Thyroid gland (tissue), 4 donors: ENCODE measurements at places on chromosomes 12 and 14. TPM values are rescaled to one million over a fixed set of nuclear protein-coding genes. Genes with fewer than 3 reads are reported as not detected.

MANSC4 gene
- total RNA-seq = not detected

DPY19L2 gene
- 63.4 TPM for total RNA-seq

PRR13 gene
- total RNA-seq = 83.6 TPM

LRTM2 gene
- not detected for total RNA-seq

TESPA1 gene
- not detected for total RNA-seq

AKAP6 gene
- 13.0 TPM for total RNA-seq

FOXG1 gene
- 0.13 TPM for total RNA-seq

SMCO2 gene
- total RNA-seq = not detected

GRCh38 chr12:96248136-96248931, 54.2 kb downstream of the ELK3 start:
- no peak for DNase-seq

DNA sequence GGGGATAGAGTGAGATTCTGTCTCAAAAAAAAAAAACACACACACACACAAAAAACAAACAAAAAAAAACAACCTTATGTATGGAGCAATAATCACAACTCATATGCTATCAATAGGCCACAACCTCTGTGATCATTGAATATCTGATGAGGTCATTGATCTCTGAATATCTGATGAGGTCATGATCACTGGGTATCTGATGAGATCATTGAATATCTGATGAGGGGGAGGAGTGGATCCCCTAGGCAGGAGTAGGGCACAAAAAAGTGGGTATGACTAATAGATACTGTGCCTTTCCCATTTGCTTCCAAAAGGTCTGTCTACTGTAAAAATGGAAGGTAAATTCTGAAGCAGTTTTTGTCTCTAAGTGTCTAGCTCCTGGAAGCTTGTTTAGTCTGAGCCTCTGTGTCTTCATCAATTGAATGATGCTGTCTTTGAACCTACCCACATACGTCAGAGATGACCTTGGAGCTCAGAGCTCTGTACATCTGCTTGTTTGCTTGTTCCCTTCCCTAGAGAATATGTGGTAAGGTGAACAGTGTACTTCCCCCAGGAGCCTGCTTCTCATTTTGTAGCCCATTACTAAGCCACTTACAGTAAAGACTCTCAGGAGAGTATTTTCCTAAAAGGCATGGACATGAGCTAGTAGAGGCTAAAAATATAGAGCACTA, 13.6 kb downstream of the PAH start:
- no peak for DNase-seq

DNA sequence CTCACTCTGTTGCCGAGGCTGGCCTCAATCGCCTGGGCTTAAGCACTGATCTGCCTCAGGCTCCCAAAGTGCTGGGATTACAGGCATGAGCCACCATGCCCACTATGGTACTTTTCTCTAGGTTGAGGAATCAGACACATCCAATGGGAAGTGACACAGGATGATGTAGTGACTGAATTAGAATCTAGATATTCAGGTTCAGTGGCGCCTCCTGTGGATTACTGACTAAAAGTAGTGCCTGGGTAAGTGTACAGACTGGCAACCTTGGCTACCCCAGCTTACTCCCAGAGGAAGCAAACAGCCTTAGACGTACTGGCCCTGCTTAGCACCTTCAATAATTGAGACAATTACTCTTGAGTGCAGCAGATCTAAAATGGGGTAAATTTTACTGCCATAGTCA, 22.8 kb downstream of the GALNT8 start:
- no peak for DNase-seq

GRCh38 chr14:101962503-101962874, 1.9 kb upstream of the DYNC1H1 start:
- peak; percentile 56 for DNase-seq

GRCh38 chr12:38998887-38999482, 93.6 kb upstream of the CPNE8 start:
- no peak for DNase-seq

DNA sequence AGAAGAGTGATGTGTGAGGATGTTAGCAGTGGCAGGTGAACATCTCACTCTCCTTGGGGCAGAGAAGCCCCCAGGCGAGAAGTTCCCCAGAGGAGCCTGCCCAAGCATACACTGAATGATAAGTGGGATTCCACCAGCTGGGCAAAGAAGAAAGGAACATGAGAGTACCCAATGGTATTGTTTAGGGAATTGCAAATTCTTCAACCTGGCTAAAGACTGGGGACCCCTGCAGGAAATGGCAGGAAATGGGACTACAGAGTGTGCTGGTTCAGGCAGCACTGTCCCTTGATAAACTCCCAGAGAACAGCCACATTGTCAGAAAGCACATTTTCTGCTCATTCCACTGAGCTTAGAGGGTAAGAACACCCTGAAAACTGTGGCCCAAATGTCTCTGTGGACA, 121.3 kb downstream of the RPS29 start:
- no peak for DNase-seq

GRCh38 chr12:74227846-74228545, 309.6 kb upstream of the ATXN7L3B start:
- no peak for DNase-seq

- DNase-seq = no peak
Observed at GRCh38 chr12:47885566-47885965, 19.2 kb downstream of the VDR start.

- peak; percentile 18 for DNase-seq
Observed at GRCh38 chr12:1131811-1132224, 140.8 kb downstream of the ERC1 start.

- peak; percentile 32 for DNase-seq
Observed at GRCh38 chr12:104457746-104458693, 1.3 kb downstream of the CHST11 start.

DNA sequence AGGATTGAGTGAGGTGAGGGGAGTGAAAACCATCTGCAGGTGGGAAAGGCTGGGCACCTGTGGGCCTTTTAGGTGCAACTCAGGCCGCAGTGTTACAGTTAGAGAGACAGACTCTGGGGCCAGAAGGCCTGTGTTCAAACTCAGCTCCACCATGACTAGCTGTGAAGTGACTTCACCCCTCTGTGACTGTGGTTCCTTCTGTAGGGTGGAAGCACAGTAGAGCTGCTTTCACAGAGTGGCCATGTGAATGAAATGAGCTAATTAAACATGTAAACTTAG, 25.0 kb downstream of the RBM19 start:
- no peak for DNase-seq

DNA sequence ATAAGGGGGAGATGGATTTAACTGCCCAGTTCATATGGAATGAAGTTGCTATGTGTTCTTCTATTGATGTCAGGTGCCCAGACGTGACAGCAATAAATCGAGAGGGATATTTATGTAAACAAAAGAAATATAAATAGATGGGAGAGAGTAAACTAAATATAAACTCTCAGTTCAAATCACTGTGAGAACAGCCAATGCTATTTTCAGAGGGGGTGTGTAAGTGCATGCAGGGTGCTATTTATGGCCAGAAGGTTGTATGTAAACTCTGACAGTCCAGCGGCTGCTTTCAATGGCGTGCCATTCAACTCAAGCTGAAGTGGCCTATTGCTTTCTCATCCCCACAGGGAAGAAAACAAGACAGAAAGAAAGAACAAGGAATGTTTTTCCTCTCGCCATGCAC, 127.2 kb downstream of the KCNA5 start:
- DNase-seq = no peak

DNA sequence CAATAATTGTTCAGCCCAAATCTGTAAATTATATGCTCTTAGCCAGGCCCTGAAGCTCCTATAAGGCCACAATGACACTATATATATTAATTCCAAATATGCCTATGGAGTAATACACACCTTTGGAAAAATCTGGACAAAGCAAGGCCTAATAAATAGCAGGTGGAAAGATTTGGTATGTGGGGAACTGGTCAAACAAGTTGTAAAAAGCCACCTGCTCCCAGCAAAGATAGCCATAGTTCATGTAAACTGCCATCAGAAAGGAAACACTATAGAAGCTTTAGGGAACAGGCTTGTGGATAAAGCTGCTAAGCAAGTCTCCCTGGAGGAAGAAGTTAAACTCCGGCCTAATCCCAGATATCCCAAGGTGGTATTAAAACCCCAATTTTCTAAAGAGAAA, 29.7 kb downstream of the PRMT8 start:
- DNase-seq = no peak

DNA sequence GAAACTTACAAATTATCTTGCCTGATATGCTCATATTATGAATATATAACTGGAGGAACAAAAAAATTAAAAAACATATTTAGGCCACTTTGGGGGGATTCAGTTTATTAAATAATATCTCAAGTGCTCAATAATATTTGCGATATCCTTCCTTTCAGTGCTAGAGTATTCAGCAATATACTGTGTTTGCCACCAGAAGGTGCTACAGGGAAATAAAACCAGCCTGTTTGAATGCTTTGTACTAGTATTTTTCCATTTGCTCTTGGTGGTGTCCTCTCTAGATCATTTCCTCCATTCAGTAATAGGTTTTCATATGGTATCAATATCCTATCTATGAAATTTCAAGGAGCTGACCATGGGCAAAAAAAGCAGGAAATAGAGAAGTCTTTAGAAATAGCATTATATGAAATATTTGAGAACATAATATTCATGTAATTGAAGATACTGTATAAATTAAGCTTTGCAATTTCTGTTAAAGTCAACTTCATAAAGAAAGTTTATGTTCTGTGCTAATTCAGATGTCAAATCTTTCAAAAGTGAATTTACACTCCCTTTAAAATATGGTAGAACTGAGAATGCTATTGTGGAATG, 106.2 kb upstream of the NAV3 start:
- DNase-seq = no peak

DNA sequence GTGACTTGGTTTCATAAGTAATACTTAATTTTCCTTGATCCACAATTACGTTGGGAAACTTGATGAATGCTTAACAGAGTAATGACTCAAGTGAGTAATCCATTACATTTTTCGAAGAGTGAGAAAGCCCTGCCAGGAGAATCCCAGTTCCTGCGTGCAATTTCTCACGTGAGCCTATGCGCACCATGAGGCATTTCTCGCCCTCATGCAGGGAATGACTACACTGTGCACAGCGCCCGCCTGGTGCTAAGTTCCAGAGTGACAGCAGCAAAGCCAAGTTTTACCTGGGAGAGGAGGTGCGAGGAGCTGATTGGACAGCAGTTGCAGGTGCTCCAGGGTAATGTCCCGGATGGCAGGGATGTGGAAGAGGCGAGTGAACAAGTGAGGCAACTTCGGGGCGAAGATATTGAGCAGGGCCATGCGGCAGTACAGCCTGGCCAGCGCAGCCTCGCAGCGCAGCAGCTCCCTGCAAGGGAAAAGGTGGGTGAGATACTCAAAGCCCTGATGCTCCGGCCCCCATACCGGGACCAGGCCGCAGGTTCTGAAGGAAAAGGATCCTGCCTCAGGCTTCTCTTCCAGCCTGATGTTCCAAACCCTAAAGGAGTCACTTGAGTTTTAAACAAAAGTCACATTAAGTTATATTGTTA, 69.4 kb downstream of the TRAFD1 start:
- no peak for DNase-seq

DNA sequence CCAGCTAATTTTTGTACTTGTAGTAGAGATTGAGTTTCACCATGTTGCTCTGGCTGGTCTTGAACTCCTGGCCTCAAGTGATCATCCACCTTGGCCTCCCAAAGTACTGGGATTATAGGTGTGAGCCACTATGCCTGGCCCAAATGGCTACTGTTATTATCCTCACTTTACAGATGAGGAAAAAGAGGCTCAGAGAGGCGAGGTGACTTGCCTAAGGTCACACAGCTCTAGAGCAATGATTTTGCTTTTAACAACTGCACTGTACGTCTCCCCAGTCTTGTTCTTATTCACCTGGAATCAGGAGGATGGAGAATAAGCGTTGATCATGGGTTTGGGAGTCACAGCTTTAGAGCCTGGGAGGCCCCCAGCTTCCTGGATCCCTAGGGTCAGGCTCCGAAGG, 69.8 kb upstream of the NCOR2 start:
- DNase-seq = no peak

- DNase-seq = no peak
Observed at GRCh38 chr14:29955087-29955486, 27.4 kb upstream of the PRKD1 start.

DNA sequence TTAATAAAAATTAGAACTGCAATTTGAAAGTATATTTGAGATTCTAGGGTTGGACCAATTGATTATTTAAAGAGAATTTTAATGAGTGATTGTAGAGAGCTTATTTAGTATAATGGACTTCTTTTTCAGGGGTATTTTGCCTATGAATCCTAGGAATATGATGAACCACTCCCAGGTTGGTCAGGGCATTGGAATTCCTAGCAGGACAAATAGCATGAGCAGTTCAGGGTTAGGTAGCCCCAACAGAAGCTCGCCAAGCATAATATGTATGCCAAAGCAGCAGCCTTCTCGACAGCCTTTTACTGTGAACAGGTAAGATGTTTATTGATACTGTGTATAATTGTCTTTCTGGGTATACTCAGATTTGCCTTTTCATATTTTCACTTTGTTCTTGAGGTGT, 35.9 kb upstream of the KCNMB4 start:
- no peak for DNase-seq

- DNase-seq = no peak
Observed at GRCh38 chr12:43740511-43741100, 18.0 kb downstream of the PUS7L start.

DNA sequence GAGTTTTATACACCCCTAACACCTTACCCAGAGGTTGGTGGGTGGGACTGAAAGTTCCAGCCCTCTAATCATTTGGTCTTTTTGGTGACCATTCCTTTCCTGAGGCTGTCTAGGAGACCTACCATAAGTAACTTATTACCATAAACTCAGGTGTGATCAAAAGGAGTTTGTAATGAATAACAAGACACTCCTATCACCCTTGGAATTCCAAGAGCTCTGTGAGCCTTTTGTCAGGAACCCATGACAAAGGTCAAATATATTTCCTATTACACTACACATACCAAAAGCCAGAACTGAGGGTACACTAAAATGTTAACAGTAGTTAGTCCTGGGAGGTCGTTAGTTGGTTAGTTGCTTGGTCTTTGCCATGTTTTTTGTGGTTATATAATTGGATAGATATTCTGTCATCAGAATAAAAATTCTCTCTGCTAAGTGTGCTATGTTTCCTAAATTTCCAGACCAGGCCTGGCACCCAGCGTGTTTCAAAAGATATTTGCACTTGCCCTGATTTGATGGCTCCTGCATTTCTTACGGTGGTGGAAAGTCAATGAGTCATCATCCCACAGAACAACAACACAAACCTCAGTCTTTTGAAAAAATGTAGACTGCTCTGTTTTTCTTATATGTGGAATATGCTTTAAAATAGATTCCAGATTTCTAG, 27.0 kb upstream of the AKAP5 start:
- no peak for DNase-seq

GRCh38 chr12:27179400-27180214, 64.5 kb upstream of the STK38L start:
- DNase-seq = no peak

DNA sequence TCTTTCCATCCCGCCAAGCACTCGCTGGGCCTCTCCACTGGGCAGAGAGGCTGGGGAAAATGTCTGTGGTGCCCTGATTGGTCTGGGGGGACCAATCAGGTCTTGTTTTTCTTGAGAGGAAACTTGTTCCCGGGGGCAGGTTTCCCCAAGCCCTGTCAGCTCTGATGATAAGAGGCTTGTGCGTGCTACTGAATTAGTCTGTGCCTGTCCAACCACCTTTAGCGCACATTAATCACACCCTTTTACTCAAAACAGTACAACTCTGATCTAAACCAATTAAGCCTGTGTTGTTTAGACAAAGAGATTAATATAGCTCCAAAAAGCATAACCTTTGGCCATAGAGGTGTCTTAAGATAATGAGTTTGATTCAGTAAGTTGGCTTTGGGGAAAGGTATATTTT, 580.4 kb downstream of the VRK1 start:
- DNase-seq = no peak

- DNase-seq = no peak
Observed at GRCh38 chr12:68998041-68998440, 65.1 kb upstream of the CPM start.
